Brain pericyte (primary cell): ENCODE measurements at places on chromosomes 7 and 10.

GRCh38 chr10:56662765-56663447 lies 301.8 kb upstream of the ZWINT start:
- no peak for DNase-seq

DNA sequence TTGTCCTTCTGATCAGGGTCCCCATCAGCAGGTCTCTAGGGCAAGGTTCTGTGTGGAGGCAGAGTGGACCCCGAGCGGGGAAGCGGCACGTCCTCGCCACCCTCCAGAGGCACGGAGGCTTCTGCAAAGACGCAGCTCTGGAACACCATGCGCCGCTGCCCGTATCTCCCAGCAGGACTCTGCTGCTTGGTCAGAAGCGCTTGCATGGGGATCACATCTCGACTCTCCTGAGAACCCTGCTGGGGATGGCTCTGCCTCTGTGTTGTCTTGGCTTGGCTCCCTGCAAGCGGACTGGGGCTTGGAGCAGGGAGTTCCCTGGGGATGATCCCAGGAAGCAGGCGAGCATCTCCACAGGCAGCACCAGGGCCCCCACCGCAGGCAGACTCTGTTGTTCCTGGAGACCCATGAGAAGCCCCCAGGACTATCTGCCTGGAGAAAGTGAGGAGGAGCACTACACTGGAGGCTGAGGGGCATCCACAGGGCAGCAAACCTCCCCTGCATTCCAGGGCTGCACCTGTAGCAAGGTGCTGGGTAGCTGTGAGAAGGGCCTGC lies 520.5 kb downstream of the GLRX3 start:
- DNase-seq, result no peak

GRCh38 chr7:128040205-128040604 lies 9.0 kb upstream of the LRRC4 start:
- DNase-seq, result no peak

DNA sequence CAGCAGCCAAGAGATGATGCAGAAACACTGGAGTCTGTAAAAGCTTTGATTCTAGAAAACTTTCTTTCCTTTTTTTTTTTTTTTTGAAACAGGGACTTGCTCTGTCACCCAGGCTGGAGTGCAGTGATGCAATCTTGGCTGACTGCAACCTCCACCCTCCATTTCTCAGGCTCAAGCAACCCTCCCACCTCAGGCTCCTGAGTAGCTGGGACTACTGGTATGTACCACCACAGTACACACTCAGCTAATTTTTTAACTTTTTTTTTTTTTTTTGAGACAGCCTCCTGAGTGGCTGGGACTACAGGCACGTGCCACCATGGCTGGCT lies 17.0 kb upstream of the BAG3 start:
- DNase-seq, result no peak

- DNase-seq, result no peak
Measured at GRCh38 chr10:102801978-102802377, 35.2 kb downstream of the CYP17A1 start.

GRCh38 chr10:14684354-14684753 lies 90.3 kb downstream of the FAM107B start:
- no peak for DNase-seq

- DNase-seq, result no peak
Measured at GRCh38 chr7:122136078-122136477, 8.0 kb downstream of the AASS start.

DNA sequence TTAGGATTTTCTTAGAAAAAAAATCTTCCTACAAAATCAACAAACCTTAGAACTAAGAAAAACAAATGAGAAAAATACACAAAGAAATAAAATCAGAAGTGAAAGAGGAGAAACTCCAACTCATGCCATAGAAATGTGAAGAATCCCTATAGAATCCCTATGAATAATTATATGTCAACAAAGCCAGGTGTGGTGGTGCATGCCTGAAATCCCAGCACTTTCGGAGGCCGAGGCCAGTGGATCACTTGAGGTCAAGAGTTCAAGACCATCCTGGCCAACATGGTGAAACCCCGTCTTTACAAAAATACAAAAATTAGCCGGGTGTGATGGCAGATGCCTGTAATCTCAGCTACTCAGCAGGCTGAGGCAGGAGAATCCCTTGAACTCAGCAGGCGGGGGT lies 27.1 kb downstream of the ACSM6 start:
- no peak for DNase-seq

GRCh38 chr10:127470911-127471310 lies 78.2 kb upstream of the NPS start:
- DNase-seq, result no peak

- no peak for DNase-seq
Measured at GRCh38 chr7:112199035-112199655, 7.1 kb downstream of the DOCK4 start.

DNA sequence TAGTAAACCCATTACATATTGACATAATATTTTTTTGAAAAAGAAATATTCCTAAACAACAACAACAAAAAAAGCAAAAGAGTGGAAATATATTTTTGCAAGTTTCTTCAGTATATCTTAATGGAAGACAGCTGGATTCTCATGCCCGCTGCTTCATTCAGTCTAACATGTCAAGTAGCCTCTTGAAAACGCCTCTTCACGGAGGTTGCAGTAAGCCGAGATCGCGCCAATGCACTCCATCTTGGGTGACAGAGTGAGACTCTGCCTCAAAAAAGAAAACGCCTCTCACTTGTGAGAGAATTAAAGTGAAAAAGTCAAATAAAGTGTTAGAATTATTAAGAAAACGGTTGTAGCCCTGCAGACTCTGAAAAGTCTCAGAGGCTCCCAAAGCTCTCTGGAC lies 1.3 kb downstream of the CUTC start:
- no peak for DNase-seq

- peak; percentile 98 for DNase-seq
Measured at GRCh38 chr10:103678178-103678526, 177.2 kb downstream of the SH3PXD2A start.

DNA sequence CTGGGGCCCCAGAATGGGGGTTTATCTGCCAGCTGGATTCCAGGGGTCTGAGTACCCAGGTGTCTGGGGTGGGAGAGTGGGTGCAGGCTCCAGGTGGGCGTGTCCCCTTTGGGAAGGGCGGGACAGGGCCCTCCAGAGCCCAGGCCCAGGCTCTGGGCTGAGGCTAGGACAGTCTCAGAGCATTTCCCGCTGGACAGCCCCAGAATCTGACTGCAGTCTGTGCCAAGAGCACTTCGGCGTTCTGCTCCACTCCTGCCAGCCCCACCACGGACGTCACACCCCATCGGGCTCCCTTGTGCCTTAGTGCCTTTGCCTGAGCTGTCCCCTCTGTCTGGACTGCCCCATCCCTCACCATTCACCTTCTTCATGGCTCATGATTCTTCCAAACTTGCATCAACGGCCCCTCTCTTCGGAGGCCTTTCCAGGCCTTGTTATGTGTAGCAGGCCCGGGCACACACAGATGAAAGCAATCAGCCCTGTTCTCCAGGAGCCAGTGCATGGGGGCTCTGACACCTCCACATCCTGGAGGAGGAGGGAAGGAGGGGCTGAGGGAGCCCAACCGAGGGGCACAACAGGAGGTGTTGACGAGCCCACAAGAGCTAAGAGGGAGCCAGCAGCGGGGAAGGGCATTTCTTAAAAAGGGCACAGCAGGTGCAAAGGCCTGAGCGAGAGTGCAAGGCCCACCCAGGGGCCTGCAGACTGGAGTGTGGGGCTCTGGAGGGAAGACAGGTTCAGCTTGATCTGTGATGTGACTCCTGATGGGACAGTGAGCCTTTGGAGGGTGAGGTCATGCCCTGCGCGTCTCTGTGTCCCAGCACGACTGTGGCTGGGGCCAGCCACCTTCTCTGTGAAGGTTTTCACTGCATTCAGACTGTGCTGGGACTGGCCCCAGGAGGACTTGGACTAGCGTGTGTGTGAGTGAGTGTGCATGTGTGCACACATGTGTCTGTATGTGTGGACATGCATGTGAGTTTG lies 41.7 kb downstream of the GTF2IRD1 start:
- DNase-seq, result no peak

DNA sequence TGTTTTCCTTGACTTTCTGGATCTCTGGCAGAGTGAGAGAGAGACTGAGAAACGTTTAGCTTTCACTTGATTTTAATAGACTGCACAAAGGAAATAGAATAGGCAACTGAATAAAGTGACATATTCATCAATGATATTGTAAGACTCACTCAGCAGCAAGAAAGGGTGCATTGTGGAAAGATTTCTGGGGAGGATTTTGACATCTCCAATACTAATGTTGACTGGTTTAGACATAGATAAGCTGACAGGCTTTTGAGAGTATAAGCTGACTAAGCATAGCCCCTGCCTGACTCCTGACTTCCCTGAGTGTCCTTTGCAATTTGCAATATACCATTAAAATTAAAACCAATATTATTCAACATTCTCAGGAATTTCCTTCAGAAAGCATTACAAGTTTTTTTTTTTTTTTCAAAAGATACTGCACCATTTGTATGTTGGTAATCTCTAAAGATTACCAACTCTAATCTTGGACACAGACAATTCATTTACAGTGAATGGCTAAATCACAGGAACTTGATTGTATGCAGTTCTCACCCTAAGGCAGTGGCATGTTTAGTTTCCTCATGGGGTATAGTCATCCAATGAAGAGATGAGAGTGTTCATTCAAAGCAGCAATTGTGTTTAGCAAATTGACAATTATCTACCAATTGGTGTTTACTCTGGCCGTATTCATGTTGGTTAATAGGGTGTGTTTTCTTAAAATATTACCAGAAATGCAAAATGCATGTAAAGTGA lies 325.6 kb downstream of the SORCS3 start:
- no peak for DNase-seq

- DNase-seq, result no peak
Measured at GRCh38 chr7:728602-729001, 1.5 kb upstream of the PRKAR1B start.

DNA sequence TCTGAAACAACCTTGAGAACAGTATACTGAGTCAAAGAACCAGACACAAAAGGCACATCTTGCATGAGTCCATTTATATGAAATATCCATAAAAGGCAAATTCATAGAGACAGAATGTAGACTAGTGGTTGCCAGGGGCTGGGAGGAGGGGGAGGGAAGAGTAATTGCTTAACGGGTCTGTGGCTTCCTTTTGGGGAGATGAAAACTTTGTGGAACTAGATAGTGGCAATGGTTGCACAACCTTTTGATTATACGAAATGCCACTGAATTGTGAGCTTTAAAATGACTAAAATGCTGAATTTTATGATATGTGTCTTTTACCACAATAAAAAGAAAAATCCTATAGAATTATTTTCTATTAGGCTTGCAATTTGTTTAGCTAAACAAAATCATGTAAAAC lies 16.8 kb downstream of the ADRB1 start:
- DNase-seq, result no peak

DNA sequence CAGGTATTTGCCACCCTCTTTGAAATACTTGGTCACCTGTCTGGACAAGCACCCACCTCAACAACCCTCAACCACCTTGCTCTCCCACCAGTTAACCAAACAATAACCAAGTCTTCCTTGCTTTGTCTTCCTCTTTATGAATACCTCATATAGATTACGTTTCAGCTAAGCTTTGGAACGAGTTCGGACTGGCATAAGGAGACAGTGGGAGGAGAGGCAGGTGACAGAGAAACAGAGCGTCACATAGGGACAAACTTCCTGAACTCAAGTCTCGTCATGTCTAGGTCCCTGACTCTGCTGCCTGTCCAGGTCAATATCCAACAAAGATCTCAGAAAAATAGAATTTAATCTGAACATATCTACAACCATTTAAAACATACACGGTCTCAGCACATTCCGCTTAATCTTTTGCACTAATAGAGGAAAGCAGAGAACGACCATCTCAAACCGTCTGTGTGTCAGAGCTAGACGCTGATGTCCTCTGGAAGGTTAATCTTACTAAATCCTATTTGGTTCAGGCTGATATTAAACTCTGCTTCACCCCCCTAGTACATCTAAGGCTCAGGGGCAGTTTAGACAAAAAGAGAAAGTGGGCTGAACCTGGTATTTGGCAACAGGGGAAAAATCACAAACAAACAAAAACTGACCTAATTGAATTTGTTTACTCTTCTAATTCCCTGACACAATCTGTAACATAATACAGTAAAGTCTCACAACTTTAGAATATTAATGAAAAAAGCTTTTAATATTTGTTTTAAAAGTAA lies 26.4 kb upstream of the SVOPL start:
- no peak for DNase-seq

DNA sequence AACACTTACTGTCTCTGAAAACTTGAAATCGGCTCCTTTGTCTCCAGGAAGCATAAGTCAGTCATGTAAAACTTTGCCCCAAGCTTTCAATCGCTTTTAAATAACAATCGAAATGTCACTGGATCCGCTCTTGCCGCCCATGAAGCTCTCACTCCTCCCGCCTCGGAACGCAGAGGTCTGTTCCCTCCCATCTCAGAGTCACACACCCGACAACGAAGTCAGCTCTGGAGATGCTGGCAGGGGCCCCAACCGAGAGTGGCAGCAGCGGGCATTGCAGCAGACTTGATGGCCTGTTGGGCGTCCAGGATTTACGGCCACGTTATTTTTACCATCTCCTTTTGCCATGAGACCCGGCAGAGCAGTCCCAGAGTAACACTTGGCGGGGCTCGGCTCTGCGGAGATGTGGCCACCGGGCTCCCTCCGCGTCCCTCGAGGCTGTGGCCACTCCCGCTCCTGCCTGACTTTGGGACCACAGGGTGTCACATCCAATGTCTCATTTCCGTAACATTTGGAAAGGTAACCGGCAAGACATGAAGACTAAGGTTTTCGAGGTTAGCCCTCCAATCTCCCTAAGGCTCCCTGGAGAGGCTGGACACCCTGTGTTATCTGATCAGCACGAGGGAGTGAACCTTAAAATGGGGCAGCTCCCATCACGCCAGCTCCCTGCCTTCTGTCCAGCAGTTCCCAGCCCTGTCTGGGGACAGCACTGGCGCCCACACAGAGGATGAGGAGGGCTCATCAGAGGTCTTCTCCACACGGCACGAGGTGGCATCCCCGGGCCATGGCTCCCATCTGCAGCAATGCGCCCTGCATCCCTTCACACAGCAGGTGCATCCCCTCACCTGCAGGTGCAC lies 62.8 kb upstream of the ADGRA1 start:
- DNase-seq, result no peak

DNA sequence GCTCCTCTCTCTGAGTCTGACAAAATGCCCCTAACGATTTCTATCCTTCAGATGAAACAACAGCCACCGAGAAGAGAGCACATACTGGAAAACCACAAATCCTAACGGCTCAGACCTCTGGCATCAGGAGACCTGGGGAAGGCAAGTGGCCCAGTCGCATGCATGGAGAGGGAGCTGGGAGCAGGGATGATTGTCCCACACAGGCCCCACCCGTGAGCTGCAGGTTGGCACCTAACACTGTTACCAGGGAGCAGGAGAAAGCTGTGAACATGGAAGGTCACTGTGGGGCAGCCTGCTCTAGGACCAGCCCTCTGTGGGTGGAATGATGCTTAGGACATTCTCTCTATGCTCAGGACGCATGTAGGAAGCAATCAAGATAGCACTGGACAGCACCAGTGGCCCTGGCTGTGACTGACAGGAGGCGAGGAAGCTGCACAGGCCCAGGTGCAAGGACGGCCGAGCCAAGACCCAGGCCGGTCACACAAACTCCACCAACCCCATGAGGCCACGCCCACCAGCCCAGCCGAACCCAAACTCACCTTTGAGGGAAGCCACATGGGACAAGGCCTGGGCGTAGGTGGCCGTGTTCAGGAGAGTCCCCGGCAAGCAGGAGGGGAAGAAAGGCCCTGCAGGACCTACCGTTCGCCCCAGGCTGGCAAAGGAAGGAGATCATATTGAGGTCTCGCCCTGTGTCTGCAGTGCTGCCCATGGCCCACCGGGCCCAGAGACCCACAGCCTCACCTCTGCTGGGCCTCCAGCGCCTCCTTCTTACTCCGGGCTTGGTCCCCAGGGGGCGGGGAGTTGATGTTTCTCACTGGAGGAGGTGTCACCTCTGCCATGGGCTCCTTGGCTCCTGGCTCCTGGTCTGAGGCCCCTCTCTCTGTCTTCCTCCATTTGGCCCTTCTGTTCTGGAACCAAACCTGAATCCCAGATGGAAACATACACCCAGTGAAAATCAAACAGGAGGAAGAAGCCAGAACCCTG lies 9.7 kb downstream of the DRGX start:
- no peak for DNase-seq
